ENCODE measurements at places on chromosomes 5 and 9.

DNA sequence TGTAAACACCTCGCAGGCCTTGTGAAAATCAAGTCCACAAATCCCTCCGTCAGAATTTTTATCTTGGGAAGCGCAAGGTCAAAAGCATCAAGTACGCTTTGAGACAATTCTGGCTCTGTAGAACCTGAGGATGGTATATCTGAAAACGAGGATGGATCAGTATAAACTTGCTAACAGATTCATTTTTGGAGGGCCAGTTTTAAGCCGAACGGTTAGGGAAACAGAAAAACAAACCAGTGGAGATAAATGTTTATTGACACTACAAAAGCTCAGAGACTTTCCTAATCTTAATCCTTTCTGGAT lies 352 bp upstream of the PGGT1B start:
- DNase-seq: no peak

GRCh38 chr5:95283761-95284571 lies 928 bp downstream of the MCTP1 start:
- DNase-seq: no peak

- DNase-seq: peak; percentile 77
Observed at GRCh38 chr5:31809050-31809870, 170.3 kb downstream of the PDZD2 start.

GRCh38 chr9:78963911-78964310 lies 607.9 kb upstream of the TLE4 start:
- no peak for DNase-seq

GRCh38 chr9:121640076-121640475 lies 11.4 kb upstream of the DAB2IP start:
- DNase-seq: no peak

DNA sequence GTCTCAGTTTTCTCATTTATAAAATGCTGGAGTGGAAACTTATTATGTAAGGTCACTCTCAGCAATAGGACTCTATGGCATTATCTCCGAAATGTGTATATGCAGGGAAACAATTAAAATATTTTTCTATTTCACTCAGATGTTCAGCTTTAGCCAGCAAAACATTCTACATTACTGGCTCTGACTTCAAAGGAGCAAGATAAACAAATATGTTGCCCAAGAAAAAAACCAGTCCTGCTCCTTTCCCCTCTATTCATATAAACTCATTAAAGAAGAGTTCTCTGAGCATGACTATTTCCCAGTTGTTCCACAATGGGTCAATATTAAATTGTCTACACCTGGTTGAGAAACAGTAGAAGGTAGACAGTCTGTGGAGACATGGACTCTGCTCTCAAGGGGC lies 155.0 kb downstream of the NPR3 start:
- no peak for DNase-seq

- no peak for DNase-seq
Observed at GRCh38 chr5:77777281-77777892, 1.2 kb upstream of the TBCA start.

DNA sequence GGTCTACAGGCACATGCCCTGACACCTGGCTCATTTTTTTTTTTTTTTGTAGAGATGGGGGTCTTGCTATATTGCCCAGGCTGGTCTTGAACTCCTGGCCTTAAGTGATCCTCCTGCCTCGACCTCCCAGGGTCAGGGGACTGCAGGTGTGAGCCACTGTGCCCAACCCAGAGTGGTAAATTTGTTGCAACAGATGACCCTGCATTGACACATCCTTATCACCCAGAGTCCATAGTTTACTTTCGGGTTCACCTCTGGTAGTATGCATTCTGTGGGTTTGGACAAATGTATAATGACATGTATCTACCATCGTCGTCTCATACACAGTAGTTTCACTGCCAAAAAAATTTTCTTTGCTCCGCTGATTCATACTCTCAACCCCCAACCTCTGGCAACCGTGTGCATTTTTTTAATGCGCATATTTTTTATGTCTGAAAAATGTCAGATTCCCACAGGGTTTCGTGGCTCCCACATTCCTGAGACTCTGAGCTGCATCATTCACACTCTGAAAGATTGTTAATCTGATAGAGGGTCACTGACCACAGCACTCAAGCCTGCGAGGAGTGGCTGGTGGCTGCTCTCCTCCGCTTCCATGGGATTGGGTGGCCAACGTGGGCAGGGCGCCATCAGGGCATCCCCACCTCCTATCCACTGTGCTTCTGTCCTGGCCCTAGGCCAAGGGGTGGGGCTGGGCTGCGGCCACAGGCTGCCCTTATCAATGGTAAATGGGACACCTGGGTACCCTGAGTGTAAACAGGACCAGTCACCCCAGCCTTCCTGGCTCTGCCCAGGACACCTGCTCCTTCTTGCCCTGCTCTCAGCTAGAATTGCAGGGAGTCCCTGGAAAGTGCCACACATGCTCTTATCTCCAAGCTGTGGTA lies 9.6 kb downstream of the NDST1 start:
- peak; percentile 91 for DNase-seq

DNA sequence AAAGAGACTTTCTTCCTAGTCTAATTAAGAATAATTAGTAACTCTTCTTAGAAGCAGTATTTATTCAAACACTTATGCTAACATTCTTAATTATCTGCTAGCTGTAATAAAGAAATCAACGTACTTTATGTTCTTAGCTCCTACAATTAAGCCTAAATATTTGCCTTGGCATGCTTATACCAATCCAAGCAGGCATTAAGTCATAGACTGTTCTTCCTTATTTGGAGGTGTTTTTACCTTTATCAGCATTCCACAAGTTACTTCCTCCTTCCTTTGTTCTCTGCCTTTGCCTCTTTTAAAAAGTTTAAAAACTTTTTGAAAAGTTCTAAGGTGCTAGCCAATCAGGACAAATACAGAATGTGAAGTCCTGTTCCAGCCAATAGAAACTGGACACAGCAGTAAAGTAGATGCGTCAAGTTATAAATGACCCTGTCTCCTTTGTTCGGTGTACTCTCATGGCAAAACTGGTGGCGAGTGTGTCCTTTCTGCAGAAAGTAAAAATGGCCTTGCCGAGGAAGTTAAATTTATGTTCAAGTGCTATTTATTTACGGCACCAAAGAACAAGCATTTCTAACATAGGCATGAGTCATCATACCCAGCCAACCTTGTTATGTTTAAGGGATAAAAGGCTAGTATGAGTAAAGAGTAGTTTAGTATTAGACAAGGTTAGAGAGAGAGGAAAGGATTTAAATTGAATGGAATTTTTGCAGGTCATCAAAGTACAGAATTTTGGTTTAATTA lies 58.6 kb downstream of the GPBP1 start:
- DNase-seq: no peak

DNA sequence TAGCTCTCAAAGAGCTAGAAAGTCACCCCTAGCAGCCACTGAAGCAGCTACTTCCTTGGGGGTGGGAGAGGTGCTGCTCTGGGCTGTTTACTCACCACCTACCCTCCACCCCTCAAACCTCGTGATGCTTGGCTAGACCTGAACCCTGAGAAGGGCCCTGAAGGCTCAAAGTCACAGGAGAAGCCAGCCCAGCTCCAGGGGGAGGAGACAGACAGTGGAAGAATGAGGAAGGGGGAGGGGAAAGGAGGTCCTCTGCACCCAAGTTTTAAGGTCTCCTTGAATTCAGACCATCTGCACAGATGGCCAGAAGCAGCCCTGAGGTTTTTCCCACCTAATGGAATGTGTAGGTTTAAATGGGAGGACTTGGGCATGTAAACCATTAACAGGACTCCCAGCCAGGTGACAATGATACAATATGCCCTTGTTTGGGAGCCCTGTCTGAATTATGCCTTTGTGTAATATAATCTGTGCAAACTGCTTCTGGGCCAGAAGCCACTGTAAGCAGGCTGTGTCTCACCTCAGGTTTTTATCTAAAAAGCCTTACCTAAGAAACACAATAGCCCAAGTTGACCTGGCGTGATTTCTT lies 180.5 kb downstream of the PIK3R1 start:
- no peak for DNase-seq

DNA sequence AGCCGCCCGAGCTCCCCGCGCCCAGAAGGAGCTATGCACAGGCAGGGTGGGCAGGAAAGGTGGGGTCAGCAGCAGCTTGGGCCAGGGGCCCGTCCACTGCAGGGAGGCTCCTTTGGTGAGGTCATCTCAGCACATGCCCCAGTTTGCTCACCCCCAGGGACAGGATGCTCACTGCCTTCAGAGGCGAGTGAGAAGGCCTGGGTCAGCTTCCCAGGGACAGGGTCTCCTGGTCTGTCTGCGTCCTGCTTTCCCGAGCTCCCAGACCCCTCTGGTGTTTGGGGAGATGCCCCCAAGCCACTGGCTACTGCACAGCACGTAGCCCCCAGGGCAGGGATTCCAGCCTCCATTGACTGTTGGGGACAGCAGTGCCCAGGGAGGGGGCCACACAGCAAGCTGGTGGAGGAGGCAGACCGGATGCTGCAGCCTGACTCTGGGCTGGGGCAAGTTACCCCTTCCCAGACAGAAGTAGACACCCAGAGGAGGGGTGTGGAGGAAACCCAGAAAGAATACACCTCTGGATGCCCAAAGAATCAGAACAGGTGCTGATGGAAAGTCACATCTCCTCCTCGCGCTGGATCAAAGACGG lies 581 bp upstream of the SARDH start:
- peak; percentile 53 for DNase-seq

GRCh38 chr9:107744873-107745272 lies 255.3 kb upstream of the KLF4 start:
- DNase-seq: no peak

Data from RWPE2 (cell line).